Lower leg skin (tissue), 4 donors: ENCODE measurements at places on chromosomes 16 and 17. TPM values are rescaled to one million over a fixed set of nuclear protein-coding genes. Genes with fewer than 3 reads are reported as not detected.

- no peak for DNase-seq
These were observed 59.1 kb downstream of the PIPOX start for GRCh38 chr17:29102046-29102445.

DNA sequence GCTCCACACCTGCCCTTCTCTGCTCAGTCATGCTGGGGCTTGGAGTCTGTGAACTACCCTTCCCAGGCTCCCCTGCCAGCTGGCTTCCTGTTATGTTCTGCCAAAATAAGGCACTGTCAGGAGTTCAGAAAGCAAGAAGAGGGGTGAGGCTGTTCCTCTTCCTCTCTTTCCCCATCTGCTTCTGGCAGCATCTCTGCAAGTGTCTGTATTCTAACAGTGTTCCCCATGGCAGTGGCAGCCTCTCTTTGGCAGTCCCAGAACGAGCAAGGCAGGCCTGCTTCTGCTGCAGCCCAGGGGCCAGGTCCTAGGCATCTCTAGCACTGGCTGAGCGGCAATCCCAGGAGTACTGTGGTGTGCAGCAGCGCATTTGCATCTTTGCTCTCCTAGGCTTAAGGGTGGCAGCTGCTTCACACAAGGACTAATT, 219.1 kb downstream of the STX8 start:
- peak; percentile 34 for DNase-seq

- DNase-seq = no peak
These were observed 6.5 kb upstream of the TAOK1 start for GRCh38 chr17:29383686-29384085.

DNA sequence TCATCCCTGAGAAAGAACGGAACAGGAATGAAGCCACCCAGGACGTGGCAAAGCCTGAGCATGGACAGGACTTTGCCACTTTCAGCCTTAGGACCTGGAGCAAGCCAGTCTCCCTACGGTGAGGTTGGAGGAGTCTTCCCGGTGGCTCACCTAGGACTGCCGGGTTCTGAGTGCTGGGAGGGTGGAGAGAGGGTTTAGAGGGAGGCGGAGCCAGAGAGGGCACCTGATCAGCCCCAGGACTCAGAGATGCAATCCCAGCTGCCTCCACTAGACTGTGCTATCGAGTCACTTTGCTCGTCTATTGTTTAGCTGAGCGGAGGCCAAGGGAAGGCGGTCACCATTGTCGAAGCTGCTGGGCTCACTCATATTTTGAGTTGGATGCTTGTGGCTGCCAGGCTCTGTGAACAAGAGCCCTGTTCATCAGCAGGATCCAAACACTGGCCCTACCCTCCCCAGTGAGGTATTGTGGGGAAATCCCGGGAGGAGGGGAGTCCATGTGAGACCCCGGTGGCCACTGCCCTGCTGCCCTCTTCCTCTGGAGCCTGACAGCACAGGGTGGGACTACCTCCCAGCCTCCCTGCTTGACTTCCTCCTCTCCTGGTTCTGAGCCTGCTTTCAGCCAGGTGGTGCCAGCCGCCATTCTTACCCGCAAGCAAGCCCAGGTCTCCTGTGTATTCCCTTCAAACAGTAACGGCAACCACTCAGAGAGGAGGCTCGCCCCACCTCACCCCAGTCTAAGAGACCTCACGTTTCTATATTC, 7.0 kb downstream of the KRT14 start:
- DNase-seq = peak; percentile 96

DNA sequence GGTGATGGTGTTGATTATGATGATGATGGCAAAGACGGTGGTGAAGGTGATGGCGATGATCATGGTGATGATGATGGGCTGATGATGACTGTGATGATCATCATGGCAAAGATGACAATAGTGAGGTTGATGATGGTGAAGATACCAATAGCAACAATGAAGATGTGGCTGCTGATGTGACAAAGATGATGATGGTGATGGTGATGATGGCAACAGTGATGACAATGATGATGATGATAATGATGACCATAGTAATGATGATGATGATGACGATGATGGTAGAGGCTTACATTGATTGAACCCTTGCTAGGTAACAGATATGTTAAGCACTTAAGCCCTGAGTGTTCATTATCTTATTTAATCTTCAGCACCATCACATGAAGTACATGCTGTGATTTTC, 363.8 kb upstream of the HSBP1 start:
- DNase-seq = no peak

- DNase-seq = no peak
These were observed 5.0 kb downstream of the BBS2 start for GRCh38 chr16:56514845-56515244.

- DNase-seq = no peak
These were observed 6.9 kb downstream of the HNF1B start for GRCh38 chr17:37737971-37738370.

GRCh38 chr17:51013322-51013721, 107.3 kb downstream of the SPAG9 start:
- no peak for DNase-seq

GRCh38 chr16:2881783-2882649, 999 bp upstream of the FLYWCH2 start:
- DNase-seq = no peak

DNA sequence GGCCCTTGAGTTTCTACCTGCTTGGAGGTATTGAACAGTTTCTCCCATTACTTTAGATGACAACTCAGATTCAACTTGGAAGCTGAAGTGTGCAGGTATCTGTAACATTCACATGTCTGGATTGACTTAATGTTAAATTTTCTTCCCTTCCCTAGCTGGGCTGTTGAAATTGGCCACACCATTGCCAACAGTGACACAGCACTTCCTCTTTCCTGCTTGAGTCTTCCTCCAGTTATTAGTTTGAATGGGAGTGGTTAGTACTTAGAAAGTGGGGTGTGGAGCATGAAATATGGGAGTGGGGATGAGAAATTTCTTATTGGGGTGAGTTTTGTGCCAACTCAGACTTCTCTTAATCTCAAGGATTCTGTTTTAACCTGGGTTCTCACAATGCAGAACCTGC, 454.9 kb downstream of the KCNJ2 start:
- no peak for DNase-seq

DNA sequence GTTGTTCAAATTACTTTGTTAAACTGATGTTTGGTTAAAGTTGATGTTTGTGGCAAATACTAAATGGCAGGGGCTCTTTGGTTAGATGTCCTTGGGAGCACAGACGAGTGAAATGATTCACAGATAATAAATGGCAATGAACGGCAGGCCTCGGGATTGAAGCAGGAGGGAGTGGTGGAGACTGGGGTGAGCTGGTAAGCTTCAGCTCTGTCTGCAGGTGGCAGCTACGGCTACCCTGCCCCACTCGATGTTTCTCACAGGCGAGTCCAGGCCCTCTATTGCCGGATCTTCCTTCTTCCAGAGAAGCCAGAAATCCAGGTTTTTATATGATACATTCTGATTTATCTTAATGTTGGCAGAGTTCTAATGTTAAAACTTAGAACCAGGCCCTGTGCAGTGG, 144.8 kb upstream of the CACNG5 start:
- no peak for DNase-seq

DNA sequence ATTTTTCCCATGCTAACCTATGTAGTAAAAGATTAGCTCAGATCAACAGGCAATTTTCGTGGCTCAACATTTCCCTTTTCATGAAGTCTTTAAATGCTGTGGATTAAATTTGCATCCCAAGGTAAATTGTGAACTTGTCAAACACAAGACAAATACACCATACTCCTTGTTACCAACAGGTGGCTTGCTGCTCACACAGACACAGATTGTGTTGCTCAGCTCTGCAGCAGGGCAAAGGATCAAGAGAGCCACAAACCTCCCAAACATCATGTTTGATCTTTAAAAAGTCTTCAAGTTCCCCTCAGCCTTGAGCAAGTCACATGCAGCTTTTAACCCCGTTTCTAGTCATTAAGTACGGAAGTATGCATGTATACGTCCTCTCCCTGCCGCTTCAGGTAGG, 119.6 kb upstream of the CNTNAP4 start:
- DNase-seq = no peak

GRCh38 chr17:41943492-41943891, 13.1 kb downstream of the ODAD4 start:
- no peak for DNase-seq

GRCh38 chr16:1537138-1537577, 3.7 kb downstream of the TMEM204 start:
- DNase-seq = no peak

DNA sequence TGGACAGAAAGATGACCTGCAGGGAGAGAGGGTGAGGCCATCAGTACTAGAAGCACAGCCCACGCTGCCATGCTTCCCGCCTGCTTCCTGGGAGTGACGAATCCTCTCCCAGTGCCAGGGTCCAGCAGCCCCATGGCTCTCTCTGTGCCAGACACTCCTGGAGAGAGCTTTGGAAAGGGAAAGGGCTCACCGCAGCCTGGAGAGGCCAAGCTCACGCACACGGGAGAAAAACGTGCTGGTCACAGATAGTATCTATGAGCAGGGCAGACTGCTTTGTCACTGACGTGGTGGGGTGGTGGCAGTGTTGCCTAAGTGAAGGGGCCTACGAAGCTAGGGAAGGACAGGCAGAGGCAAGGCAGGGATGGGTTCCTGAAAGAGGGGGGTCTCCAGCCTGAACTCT, 5.4 kb downstream of the WBP2 start:
- no peak for DNase-seq

DNA sequence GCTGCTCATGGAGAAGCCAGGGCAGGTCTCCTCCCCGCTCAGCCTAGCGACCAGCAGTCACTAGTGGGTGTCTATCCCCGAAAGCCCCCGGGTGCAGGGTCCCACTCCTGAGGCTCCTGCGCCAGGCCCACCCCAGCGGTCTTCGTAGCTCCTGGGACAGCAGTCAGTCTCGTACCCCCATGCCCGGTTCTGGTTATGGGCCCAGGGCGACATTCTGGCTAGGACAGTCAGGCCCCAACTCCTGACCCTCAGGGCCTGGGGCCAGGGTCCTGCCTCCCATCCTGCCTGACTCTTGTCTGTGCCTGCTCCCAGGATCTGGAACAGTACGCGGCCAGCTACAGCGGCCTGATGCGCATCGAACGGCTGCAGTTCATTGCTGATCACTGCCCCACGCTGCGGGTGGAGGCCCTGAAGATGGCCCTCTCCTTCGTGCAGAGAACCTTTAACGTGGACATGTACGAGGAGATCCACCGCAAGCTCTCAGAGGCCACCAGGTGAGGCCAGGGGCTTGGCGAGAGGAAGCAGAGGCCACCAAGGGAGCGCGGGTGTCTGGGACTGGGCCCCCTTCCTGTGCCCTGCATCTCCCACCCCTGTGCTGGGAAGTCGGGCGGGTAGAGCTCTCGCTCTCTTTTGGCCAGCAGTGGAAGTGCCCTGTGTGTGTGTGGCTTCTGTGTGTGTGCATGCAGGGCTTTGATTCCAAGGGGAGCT, 2.0 kb downstream of the GPS1 start:
- no peak for DNase-seq

DNA sequence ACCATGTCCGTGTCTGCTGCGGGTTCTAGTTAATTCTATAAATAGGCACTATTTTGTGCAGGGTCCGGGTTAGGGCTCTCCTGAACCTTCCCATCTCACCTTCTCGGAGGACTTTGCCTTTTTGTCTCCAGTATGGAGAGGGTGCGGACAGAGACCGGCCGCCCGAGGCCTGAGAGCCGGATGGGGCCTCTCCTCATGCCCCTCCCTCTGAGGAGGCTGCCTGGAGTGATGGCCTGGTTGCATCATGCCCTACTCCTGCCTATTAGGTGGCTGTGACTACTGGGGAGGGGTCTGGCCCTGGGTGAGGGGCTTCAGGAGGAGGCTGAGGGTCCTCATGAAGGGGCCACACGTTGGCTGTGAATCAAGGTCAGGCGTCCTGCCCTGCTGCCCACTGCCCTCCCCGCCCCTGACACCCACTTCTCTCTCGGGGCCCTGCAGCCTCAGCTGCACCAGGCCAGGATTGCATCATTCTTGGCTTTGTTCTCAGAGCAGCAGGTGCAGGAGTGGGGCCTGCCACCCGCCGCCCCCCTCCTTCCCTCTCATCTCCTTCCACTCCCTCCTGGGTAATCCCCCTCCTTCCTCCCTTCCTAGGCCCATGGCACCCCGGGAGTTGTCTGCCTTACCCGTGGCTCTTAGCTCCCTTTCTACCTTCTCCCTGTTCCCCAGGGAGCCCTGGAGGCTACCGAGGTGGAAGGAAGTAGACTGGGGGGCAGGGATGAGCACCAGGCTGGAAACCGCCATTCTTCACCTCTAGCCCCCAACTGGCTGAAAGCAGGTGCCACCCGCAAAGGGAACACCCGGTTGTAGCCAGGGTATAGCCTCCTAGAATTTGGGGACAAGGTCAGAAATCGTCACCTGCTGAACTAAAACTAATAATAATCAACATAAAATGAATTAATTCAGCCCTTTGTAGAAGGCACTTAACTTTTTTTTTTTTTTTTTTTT, 12.7 kb upstream of the ARHGAP23 start:
- DNase-seq = no peak

- no peak for DNase-seq
These were observed 11.6 kb downstream of the ARHGAP44 start for GRCh38 chr17:12800855-12801365.

GRCh38 chr17:358491-359151, 6.0 kb upstream of the RPH3AL start:
- no peak for DNase-seq

- no peak for DNase-seq
These were observed 53.9 kb upstream of the TOB1 start for GRCh38 chr17:50920041-50920410.

DNA sequence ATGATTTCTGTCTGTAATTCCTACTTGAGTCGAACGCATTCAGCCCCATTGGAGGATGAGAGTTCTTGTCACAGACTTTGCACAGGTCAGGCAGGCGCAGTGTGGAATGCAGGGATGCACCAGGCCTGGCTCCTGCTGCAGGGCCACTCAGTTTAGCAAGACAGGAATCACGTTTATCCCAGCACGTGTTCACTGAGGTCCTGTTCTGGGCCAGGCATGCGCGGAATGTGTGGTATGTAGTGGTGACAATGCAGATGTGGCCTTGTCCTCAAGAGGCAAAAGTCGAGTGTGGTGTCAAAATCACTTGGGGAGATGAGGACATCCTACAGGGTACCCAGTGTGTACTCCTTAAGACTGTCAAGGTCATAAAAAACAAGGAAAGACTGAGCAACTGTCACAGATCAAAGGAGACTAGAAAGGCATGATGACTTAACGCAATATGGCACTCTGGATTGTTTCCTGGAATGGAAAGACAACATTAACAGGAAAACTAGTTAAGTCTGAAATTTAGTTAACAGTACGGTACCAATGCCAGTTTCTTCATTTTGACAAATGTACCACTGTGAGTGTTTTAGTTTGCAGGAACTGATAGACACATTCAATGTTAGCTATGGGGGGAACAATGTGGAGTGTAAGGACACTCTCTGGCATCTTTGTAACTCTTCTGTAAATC, 121.5 kb upstream of the ADAMTS18 start:
- no peak for DNase-seq

The MAF gene
- 72.4 TPM for total RNA-seq

The ZNF652 gene
- total RNA-seq = 118 TPM

The NPIPB13 gene
- total RNA-seq = 1.4 TPM

The SPNS2 gene
- 74.9 TPM for total RNA-seq

The GLIS2 gene
- total RNA-seq = 2.4 TPM

The MMD gene
- 8.8 TPM for total RNA-seq

The ZNF750 gene
- total RNA-seq = 426 TPM

The TBC1D3E gene
- not detected for total RNA-seq

The LCMT1 gene
- total RNA-seq = 34.3 TPM

The UNC13D gene
- total RNA-seq = 6.5 TPM

The CCL14 gene
- total RNA-seq = 3.5 TPM

The VASN gene
- total RNA-seq = 52.5 TPM

The PRKCB gene
- 21.6 TPM for total RNA-seq

The NPIPB2 gene
- total RNA-seq = 6.1 TPM

The C16orf89 gene
- 0.12 TPM for total RNA-seq

The WNT9B gene
- total RNA-seq = 0.88 TPM

The HIC1 gene
- 4.2 TPM for total RNA-seq
